ENCODE measurements at places on chromosomes 11 and 22. TPM values are rescaled to one million over a fixed set of nuclear protein-coding genes. Genes with fewer than 3 reads are reported as not detected.

The ANGPTL5 gene
- polyA plus RNA-seq, result not detected

The RFPL2 gene
- 0.35 TPM for polyA plus RNA-seq

The SLC25A18 gene
- 1.2 TPM for polyA plus RNA-seq

The MMP10 gene
- not detected for polyA plus RNA-seq

The IFITM10 gene
- polyA plus RNA-seq, result 0.11 TPM

The PRG3 gene
- polyA plus RNA-seq, result 1.2 TPM

- no peak for DNase-seq
Observed at GRCh38 chr22:28000361-28000760, 81.3 kb upstream of the PITPNB start.

DNA sequence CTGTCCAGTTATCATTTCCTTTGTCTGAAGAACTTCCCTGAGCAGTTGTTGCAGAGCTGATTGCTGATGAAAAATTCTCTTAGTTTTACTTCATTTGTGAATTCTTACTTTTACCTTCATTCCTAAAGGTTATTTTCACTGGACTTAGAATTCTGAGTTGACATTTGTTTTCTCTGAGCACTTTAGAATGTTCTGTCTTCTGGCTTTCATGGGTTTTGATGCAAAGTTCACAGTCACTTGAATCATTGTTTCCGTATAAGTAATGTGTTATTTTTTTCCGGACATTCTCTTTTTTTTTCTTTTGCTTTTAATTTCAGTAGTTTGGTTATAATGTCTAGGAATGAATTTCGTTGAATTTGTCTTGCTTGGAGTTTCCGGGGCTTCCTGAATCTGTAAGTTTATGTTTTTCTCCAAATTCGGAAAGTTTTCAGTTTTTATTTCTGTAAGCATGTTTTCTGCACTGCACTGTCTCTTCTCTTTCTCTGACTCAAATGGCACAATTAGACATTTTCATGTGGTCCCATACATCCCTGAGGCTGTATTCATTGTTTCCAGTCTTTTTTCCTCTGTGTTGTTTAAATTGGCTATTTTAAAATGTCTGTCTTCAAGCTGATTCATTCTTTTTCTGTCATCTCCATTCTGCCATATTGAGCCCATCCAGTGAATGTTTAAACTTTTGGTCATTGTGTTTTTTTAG lies 68.5 kb upstream of the NARS2 start:
- no peak for DNase-seq

DNA sequence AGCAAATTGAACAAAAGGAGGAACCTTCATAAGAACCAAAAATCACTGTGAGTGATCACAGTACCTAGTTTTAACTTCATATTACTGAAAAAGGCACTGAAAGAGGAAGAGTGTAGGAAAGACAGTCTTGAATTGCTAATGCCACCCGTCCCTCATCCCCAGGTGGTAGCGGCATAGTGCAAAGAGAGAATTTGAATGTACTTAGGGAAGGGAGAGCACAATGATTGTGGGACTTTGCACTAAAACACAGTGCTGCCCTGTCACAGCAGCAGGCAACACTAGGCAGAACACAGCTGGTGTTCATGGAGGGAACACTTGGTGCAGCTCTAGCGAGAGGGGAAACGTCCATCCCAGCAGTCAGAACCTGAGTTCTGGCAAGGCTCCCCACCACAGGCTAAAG lies 716.3 kb upstream of the ANO5 start:
- no peak for DNase-seq

GRCh38 chr11:70522309-70522592 lies 123.9 kb downstream of the CTTN start:
- no peak for DNase-seq

DNA sequence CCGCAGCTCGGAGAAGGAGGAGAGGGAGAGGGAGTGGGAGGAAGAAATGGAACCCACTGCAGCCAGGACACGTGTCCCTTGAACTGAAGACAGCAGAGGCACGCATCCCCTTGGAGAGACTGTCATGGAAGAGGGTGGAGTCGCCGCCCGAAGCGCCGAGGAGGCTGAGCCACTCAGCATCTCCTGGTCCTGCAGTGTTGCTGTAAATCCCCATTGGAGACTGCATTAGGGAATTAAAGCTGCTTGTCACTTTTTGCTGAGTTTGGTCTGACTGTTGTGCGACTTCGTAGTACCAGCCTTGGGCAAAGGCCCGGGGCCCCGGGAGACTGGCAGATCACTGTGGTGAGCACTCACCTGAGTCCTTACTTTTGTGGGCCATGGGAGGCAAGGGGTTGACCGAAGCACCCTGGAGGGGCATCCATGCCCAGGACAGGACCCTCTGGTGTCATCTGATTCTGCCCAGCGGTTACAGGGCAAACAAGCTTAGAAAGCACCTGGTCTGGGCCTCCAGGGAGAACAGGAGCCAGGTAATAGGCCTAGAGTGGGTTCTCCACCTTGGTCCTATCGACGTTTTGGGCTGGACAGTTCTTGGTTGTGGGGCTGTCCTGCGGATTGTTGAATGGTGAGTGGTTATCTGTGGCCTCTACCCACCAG lies 797 bp downstream of the VPREB1 start:
- DNase-seq, result no peak

DNA sequence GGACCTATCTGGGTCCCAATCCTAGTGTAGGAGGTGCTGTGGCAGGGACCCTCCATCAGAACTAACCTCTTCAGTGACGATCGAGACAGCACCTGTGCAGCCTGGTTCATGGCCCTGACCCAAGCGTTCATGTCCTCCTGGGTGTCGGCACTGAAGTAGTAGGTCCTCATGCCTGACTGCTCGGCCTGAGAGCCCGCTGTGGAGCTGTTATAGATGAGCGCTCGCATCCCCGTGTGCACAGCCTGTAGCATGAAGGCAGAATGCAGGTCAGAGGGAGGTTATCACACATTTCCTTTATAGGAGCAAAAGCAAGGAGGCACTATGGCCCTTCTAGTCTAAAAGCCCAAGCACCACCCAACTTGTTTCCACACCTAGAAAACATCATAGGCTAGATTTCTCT lies 103.0 kb downstream of the C11orf58 start:
- no peak for DNase-seq

DNA sequence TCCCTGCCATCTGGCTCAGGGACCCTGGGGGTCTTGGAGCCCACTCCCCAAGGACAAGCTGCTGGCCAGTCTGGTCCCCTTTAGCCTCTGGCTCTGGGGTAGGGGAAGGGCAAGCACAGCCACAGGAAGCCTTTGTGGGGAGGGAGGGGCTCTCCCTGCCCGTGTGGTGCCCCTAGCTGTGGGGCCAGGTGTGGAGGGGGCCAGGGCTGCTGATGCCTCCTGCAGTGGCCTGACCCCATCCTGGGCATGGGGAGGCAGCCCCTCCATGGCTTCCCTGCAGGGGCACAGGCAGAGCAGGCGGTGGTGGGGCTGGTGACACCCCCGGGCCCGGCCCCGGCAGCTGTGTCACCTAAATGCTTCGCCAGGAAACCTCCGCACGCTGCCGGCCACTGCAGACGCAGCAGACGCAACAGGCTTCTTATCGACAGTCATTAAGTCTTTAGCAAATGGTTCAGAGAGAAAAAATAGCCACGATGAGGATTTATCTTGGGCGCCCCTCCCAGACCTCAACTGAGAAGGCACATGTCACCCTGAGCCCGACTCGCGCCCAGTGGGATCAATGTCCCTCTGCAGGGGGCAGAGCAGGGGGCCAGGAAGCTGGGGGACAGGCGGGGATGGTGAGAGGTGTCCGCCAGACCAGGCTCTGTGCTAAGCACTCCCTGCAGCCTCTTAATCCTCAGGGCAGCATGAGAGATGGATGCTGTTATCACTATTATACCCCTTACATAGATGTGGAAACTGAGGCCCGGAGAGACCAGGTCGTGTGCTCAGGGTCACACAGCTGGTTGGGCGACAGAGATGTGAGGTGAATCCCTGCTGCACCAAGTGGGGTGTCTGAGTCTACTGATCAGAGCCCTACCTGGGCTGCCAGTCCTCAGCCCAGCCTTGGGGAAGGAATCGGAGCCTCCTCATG lies 33.9 kb downstream of the FLRT1 start:
- DNase-seq, result no peak

- DNase-seq, result no peak
Observed at GRCh38 chr22:18146389-18146753, 3.6 kb upstream of the USP18 start.

DNA sequence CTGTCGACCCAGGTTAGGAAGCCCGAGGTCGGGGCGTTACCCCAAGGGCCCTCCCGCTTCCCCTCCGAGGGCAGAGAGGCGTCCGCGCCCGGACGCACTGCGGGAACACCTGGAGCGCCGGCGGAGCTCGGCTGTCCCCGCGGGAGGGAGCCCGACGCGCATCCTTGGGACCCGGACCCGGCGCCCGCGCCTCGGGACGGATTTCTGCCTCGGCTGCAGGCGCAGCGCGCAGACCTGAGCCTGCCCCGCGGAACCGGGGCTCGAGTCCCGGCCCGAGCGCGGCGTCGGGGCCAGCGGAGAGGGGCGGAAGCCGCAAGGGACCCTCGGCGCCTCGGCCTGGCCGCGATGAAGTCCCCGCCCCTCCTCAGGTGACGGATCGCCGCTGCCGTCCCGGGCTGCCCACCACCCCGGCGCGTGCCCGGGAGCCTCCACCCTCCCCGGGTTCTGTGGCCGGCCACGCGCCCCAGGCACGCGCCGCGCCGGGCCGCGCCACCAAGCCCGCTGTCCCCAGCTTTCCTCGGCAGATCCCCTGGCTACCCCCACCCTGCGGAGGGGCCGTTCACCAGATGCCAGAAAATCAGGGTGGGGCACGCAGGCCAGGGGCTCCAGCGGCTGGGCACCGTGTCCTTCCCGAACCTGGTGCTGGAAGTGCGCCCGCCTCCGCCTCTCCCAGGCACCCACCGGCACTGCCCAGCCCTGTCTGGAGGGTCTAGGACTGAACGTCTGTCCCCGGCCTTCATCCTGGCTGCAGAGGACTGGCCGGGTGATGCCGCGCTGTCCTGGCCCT lies 410 bp downstream of the GLB1L3 start:
- DNase-seq, result no peak

DNA sequence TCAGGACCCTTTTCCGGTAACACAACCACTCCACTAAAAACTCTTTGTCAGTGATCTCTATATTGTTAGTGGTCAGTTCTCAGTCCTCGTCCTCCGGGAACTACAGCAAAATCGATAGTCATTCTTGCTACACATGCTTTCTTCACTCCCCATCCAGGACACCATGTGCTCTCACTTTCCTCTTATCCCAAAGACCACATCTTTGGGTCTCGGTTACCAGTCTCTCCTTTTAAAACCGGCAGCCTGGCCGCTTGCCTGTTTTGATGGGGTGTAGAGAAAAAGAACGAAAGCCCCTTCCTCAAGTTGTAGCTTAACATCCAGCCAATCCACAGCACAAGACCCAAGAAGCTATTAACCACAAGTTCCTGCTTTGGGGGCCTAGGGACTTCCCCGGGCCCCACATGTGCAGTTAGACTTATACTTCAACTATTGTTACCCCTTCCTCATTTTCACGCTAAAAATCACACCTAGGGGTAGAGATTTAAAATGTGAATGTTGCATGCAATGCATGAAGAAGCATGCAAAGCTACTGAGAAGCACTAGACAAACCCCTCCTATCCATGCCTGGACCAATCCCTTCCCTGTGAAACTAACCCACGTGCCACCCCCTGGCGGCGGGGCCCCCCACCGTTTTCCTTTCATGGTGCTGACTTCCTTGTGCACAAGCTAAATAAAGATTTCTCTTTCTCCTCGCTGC lies 1.5 kb upstream of the TOLLIP start:
- DNase-seq, result no peak

GRCh38 chr11:3184732-3185347 lies 19.7 kb upstream of the OSBPL5 start:
- no peak for DNase-seq

DNA sequence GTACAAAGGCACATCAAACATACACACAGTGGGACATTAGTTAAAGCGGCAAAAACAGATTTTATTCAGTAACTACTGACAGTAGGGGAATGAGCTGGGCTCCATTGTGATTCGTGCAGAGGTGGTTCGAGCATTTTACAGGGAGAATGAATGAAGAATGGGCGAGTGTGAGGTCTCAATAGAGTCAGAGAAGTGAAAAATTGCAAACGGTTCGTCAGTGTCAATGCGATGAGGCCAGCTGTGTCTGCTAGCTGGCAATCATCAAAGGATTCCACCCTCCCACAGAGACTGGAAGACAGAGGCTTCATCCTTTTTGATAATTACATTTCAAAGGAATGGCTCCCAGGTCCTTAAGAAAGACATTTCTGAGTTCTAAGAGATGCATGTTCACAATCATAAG lies 17.4 kb downstream of the OR4D9 start:
- DNase-seq, result no peak

- no peak for DNase-seq
Observed at GRCh38 chr11:19605520-19606371, 106.9 kb upstream of the NAV2 start.

GRCh38 chr11:123678246-123678645 lies 23.8 kb upstream of the SCN3B start:
- no peak for DNase-seq

All from right renal cortex interstitium (tissue), 3 donors.